Placental pericyte (primary cell): ENCODE measurements at places on chromosomes 1 and 21. TPM values are rescaled to one million over a fixed set of nuclear protein-coding genes. Genes with fewer than 3 reads are reported as not detected.

The KIF2C gene
- total RNA-seq, result 1.3 and 62.0 TPM in 2 replicates

The HSD3B1 gene
- not detected in 2 replicates for total RNA-seq

The KRTAP12-1 gene
- total RNA-seq, result not detected in 2 replicates

The COL6A1 gene
- 1,721 and 2,096 TPM in 2 replicates for total RNA-seq

The RGS8 gene
- not detected in 2 replicates for total RNA-seq

The KRTAP19-3 gene
- total RNA-seq, result not detected in 2 replicates

The E2F2 gene
- total RNA-seq, result under 0.01 and 2.7 TPM in 2 replicates

The LYPD8 gene
- total RNA-seq, result 0.14 TPM in 1 of 2 replicates, not detected in the other
